Activated naive CD4-positive, alpha-beta T cell treated with anti-CD3 and anti-CD28 coated beads, Interleukin-2, amount 10 ng/mL, durations not matched to agents 7 days and 5 days (primary cell): ENCODE measurements at places on chromosomes 1 and 21.

DNA sequence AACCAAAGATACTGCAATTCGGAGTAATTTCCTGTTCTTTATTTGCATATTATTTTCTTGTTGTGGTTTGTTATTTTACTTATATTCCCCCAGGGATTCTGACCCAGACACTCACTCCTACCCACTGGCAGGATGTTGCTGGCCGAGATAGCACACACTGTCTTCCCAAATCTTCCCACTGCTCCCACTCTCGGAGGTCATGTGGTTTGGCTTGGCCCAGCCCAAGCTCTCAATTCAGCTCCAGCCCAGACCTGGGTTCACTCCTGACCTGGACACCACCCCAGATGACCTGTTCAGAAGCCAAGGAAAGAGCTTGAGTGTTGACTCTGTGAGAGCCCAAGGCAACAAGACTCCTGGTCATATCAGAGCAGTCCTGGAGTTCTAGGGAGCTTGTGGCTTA, 1.2 kb upstream of the FAM43B start:
- no peak for DNase-seq

DNA sequence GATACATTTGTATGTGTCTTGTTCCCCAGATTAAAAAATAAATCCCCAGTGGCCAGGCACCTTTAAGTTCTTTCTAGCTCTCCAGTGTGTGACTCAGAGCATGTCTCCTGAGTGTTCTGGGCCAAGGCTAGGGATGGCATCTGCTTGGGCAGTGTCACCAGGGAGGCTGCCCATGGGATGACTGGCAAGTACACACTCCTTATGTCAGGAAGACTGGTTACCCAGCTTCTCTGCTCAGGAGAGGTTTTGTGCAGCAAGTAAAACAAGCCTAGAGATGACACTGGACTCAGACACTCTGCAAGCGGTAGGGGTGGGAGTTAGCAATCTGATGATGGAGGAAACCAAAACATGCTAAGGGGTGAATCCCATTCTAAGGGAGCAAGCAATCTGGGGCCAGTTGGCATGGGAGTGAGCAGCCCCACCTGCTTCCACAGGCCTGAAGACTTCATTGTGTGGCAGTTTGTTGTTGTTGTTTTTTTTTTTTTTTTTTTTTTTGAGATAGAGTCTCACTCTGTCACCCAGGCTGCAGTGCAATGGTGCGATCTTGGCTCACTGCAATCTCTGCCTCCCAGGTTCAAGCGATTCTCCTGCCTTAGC, 137.1 kb downstream of the EDEM3 start:
- DNase-seq: no peak

- DNase-seq: peak; percentile 88
Measured at GRCh38 chr1:235093696-235094592, 34.7 kb downstream of the TOMM20 start.

- no peak for DNase-seq
Measured at GRCh38 chr1:168835176-168835575, 106.2 kb upstream of the DPT start.

- no peak for DNase-seq
Measured at GRCh38 chr1:12015001-12015491, 4.3 kb upstream of the MIIP start.

GRCh38 chr1:211639475-211640300, 35.7 kb downstream of the NEK2 start:
- no peak for DNase-seq

DNA sequence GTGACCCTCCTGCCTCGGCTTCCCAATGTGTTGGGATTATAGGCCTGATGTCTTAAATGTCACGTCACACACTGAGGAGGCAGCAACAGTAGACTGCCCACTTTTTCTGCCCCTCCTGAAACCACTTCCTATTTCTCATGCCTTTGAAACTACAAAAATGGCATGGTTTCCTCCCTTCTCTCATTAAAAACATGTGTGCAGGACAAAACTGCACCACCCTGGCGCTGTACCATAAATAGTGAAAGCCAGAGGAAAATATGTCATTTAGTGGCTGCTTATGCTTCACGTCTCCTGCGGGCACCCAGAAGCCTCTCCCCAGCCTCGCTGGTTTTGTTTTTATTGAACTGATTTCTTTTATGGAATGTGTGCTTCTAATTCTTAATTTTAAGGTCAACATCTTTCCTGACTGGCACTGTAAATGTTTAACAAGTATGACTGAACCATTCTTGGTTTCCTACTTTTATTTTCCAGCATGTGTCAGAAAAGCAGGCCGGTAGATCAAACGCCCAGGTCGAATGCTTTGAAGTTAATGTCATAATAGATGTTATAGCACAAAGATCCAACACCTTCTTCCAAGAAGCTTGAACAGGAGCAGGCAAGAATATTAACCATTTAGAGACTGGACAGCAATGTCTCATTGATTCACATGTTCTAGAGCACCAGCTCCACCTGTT, 59.6 kb upstream of the C1orf87 start:
- DNase-seq: no peak

DNA sequence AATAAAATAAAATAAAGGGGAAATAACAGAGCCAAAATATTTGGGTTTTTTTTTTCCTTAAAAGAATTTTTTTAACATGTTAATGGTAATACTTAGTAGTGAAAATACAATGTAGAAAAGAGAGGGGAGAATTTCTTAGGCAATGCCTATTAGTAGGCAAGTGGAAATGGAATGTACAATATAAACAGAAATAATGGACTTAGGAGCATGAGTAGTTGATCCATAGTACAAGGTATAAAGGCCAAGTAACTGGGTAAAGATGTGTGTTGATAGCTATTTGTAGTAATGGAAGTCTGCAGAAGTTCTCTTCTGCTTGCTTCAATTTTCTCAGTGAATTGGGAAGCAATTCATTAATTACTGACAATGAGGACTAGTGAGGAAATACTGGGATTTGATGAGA, 34.4 kb downstream of the TESK2 start:
- DNase-seq: no peak

- DNase-seq: no peak
Measured at GRCh38 chr1:86871001-86871400, 42.9 kb downstream of the SELENOF start.

DNA sequence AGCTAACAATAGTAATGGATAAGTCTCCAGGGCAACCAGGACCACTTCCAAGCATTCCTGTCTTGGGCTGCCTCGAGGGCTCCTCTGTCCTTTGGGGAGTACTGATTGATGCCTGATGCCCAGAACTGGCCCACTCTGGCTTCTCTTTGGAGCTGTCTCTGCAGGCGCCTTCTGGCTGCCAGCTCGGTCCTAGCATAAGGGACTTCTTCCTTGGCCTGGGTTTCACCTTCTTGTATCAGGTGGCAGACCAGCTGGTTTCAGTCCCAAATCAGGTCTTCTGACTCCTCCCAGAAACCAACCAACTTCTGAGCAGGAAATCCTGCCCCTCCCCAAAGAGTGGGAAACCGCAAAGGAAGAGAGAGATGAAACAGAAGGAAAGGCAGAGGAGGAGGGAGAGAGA, 10.6 kb downstream of the G0S2 start:
- peak; percentile 73 for DNase-seq

- DNase-seq: no peak
Measured at GRCh38 chr1:101124405-101124804, 98.8 kb upstream of the DPH5 start.

GRCh38 chr21:45387506-45387905, 17.5 kb upstream of the COL18A1 start:
- DNase-seq: no peak

GRCh38 chr1:212621949-212622305, 13.4 kb downstream of the ATF3 start:
- no peak for DNase-seq

DNA sequence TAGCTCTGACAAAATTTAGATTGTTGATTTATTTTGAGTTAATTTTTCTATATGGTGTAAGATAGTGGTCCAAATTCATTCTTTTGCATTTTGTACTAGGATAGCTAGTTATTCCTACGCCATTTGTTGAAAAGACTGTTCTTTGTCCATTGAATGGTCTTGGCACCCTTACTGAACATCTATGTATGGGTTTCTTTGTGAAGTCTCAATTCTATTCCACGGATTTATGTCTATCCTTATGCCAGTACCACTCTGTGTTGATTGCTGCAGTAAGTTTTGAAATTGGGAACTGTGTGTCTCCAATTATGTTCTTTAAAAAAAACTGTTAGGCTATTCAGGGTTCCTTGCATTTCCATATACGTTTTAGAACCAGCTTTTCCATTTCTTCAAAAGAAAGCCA, 145.7 kb downstream of the ZNF644 start:
- no peak for DNase-seq

GRCh38 chr1:10691740-10692125, 104.7 kb downstream of the CASZ1 start:
- no peak for DNase-seq

GRCh38 chr1:18882486-18882885, 19.9 kb downstream of the ALDH4A1 start:
- no peak for DNase-seq

- DNase-seq: peak; percentile 81
Measured at GRCh38 chr1:201447903-201448871, 20.8 kb downstream of the PHLDA3 start.

DNA sequence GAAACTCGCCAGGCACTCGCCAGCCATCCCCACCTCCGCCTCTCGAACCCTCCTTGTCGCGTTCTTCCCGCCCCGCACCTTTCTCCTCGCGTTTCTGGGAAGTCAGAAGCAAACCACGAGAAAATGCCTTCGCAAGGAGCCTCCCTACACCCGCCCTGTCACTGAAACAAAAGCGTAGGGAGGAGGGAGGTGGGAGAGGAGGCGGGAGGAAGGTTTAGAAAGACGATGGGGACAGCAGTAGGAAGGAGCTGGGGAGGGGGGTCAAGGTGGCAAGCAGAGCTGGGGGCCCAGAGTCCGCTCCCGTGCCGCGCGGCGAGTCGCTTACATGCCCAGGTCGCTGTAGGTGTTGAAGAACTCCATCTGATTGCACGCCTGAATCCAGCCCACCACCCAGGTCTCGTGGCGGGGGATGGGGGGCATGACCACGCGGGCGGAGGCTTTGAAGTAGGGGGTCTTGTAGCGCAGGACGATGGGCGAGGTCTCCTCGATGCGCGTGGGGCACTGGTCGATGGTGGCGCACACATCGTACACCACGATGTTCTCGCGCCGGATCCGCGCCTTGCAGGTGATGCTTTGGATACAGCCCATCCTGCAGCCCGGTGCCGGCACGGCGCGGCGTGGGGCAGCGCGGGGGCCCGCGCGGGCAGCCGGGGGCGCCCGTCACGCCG, 1.0 kb downstream of the FAM78B start:
- DNase-seq: peak; percentile 21

- DNase-seq: no peak
Measured at GRCh38 chr1:30893776-30894507, 14.6 kb downstream of the SDC3 start.

- no peak for DNase-seq
Measured at GRCh38 chr1:241391926-241392710, 35.1 kb upstream of the RGS7 start.

DNA sequence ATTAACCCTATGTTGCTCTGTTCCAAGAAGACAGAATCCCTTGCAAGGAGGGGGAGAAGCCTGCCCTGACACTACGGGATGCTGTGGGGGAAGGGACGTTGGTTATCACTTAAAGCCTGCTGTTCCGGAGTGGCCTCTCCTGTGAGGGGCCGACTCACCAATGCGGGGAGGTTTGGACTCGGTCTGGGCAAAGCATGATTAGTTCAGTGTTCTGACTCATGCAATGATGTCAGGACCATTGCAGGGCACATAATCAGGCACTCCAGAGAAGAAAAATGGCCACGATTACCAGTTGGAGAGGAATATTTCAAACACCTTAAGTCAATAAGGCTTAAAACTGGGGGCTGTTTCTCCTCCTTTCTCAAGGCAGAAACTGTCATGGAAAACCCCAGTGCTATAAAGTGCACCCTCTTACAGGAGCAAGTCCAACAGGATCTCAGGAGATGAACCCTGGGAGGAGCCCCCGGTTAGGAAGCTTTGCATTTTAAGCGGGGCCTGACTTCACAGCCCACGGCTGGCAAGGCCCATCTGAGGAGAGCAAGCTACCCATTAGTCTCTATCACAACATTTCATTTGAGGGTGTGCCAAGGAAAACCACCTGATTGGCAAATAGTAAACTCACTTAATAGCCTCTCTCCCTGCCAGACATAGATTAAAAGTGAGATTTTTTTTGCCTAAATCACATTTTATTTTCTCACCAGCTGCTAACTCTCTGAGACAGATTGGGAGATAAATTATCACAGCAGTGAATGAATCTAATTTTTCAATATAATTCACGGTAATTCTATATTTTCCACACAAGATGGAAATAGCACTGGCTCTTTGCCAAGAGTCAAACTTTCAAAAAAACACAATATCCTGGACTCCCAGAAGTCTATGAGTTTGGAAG, 202.5 kb downstream of the C1orf94 start:
- no peak for DNase-seq
